ENCODE measurements at places on chromosomes 13 and 19.

DNA sequence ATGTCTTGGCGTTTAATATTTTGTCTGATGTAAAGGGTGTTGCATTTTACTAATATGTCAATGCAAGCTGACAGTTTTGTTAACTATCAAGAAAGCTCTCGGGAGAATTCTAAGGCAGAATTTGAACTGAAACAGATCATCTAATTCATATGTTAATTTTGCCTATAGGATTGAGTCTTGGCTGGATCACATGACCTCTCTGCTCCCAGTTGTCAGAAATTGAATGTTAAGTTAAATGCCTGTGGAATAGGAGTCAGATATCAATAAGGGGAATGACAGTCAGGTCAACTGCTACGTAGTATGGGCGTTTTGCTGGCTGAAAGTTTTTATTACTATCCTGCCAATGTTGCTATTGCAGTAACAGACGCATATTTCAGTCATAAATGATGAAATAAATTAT lies 358.5 kb downstream of the MYO16 start:
- no peak for DNase-seq

DNA sequence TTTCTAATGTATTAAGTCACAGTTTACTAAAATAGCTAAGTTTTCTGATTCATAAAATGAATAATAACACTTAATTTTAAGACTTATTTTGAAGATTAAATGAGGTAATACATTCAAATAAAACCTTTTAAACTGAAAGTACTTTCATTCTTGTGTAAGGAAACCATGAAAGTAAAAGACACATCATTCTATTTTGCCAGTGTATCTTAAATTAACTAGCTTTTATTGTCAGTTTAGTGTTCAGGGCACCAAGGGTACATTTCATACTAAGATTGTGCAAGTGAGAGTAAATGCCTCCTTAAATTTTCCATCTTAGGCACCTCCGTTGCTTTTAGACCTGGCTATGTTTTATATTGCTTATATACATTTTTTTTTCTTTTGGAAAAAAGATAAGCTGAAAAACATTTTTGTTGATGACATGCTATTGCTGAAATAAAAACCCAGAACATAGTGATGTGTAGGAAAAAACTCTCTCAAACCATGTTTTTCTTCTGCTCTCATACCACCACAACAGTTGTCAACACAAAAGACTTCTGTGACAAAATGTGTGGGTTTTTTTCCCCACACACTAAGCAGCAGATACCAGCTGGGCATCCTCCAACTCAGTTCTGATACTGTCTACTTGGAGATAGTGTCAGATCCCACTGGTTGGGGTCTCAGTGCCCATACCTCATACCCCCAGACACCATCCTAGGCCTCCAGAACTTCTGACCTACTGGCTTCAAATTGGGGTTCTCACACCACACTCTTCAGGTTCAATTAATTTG lies 30.7 kb upstream of the LPAR6 start:
- no peak for DNase-seq

- DNase-seq = no peak
These were observed 406.2 kb downstream of the EFNB2 start for GRCh38 chr13:106129273-106129672.

GRCh38 chr13:65497265-65497664 lies 1732.9 kb downstream of the PCDH9 start:
- no peak for DNase-seq
